ENCODE measurements at places on chromosomes 12 and 14. TPM values are rescaled to one million over a fixed set of nuclear protein-coding genes. Genes with fewer than 3 reads are reported as not detected.

BRMS1L gene
- 6.6 TPM for total RNA-seq

AQP2 gene
- total RNA-seq, result not detected

EFCAB11 gene
- 7.9 TPM for total RNA-seq

C12orf42 gene
- total RNA-seq, result not detected

MIS18BP1 gene
- 30.2 TPM for total RNA-seq
